ENCODE measurements at places on chromosomes 1 and 21.

GRCh38 chr1:18950401-18951026 lies 6.0 kb downstream of the IFFO2 start:
- no peak for DNase-seq

- DNase-seq, result no peak
Observed at GRCh38 chr21:42320791-42321190, 5.6 kb upstream of the TFF3 start.

GRCh38 chr1:63937461-63938022 lies 163.7 kb downstream of the ROR1 start:
- no peak for DNase-seq

GRCh38 chr1:76371941-76372340 lies 297.4 kb downstream of the ST6GALNAC3 start:
- no peak for DNase-seq

DNA sequence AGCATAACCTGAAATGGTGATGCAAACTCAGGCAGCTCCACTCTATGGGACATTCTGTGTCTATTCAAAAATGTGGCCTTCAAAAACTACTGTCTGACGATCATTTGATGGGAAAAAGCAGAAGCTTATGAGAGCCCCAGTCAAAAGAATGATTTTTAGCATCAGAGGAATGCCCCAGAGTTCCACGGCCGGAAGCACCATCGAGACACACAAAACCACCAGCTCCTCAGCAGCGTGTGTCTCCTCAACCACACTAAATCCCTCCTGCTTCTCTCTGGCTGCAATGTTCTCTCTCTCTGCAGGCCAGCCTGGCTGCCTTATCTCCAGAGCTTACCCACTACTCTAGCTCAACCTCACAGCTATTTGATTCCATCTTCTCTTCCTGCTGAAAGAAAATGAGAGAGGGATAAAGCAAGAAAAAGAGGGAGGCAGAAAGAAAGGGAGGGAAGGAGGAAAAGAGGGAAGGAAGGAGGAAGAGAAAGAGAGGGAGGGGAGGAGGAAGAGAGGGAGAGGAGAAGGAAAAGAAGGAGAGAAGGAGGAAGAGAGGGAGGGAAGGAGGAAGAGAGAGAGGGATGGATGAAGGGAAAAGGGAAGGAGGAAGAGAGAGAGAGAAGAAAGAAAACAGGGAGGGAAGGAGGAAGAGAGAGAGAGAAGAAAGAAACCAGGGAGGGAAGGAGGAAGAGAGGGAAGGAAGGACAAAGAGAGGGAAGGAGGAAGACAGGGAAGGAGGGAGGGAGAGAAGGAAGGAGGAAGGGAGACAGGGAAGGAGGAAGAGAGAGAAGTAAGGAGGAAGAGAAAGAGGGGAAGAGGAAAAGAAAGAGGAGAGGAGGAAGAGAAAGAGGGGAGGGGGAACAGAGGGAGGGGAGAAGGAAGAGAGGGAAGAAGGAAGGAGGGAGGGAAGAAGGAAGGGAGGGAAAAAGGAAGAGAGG lies 33.5 kb upstream of the LAPTM5 start:
- peak; percentile 46 for DNase-seq

- no peak for DNase-seq
Observed at GRCh38 chr1:6599141-6599975, 3.3 kb downstream of the KLHL21 start.

DNA sequence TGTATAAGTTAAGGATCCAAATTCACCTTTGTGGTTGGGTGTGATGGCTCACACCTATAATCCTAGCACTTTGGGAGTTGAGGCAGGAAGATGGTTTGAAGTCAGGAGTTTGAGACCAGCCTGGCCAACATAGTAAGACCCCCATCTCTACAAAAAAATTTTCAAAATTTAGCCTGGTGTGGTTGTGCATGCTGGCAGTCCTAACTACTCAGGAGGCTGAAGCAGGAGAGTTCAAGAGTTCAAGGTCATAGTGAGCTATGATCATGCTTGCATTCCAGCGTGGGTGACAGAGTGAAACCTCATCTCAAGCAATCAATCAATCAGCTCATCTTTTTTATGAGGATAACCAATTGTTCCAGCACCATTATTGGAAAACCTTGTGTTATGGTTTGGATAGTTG lies 16.5 kb upstream of the SLC1A7 start:
- DNase-seq, result no peak

DNA sequence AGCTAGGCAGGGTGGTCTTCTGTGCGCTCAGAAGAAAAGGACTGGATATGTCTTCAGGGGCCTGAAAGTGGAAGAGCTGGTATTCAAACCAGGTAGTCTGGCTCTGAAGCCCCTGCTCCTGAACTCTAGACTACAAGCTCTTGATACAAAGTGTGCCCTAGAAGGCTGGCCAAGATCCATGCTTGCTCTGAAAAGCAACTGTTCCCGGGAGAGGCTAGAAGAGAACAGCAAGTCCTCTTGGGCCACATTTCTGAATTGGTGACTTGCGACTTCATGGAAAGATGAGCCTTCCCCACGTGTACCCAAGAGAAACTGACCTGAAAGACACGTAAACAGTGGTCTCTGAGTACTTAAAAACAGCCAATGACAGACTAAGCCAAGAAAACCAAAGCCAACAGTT lies 123.3 kb upstream of the GRIK3 start:
- no peak for DNase-seq

DNA sequence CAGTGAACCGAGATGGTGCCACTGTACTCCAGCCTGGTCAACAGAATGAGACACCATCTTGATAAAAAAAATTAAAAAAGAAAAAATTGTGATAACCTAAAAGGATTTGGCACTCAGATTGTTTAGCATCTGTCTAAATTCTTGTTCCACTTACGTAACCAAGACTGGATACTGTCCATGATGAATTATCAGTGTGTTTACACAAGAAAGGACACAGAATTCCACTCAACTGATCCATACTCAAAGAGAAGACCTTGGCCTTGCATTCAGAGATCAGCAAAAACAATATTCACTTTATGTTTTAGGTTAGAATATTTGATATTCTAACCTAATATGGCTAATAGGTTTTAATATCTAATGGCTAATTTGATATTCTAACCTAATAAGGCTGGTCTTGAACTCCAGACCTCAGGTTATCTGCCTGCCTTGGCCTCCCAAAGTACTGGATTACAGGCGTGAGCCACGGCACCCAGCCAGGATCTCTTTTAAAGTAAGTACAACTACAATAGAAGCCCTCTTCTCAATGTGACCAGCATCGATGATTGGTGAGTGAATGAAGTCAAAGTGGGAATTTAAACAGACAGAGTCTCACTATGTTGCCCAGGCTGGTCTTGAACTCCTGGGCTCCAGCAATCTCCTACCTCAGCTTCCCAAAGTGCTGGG lies 43.1 kb upstream of the COX20 start:
- DNase-seq, result no peak

DNA sequence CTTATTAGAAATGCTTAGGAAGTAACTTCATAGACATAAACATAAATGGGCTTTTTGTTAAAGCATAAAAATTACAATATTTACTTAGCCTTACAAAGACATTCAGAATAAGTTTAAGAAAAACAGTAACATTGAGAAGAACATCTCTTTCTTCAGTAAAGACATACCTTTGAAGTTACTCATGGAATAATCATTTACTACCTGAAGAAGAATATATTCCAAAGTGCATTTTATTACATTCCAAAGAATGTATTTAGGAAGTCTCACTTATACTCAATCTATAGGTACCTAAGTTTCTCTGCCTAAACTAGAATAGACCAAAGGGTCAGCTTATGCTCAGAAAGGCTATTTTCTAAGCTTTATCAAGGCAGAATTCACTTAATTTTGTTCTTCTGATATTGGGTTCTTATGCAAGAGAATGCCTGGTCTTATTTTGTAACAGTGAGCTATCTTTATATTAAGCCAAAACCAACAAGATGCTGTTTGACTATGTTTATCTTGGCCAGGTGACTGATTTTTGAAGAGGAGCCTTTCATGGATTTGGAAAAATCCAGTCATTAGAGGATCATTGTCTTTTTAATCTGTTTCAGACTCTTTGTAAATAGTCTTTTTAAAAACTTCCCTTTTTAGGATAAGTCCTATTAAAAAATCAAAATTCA lies 110.1 kb downstream of the OLFML2B start:
- DNase-seq, result no peak

DNA sequence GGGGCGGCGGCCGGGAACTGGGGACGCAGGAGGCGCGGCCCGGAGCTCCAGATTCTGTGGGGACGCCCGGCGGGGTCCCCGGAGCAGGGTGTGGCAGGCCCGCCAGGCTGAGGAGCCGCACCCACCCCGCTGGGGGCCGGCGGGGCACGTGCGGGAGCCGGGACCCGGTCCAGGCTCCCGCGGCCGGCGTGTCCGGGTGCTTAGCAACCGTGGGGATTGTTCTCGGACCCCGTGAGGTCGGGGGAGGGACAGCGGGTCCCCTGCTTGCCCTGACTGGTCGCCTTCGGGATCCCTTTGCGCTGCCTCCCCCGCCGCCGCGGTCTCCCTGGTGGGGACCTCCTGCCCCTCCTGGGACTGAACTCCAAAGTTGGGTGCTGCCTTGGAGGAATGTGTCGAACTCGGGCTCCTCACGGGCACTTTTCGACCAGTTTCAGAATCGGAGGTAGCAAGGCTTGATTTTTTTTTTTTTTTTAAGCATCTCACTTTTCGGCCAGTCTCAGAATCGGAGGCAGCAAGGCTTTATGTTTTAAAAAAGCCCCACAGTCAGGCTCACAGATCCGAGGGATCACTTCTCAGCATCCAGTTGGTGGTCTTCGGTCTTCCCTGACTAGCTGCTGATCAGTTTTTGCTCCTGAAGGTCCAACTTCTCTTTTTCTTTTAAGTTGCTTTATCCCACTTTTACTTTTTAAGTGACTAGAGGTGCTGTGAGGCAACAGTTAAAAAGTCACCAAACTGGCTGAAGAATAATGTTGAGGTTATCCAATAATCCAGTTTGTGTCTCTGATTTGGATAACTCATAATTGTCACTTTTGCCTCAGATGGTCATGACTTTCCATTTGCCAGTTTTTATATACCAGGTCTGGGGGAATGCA lies 648 bp downstream of the FAM76A start:
- peak; percentile 63 for DNase-seq

- DNase-seq, result peak; percentile 27
Observed at GRCh38 chr1:247415423-247416361, at the start of gene NLRP3. NLRP3 (plus strand) TSS chr1:247416173; CDS start chr1:247418801, 2,628 bp downstream.

- DNase-seq, result no peak
Observed at GRCh38 chr1:245645406-245645805, 490.6 kb downstream of the KIF26B start.

GRCh38 chr1:3012456-3013291 lies 8.6 kb upstream of the ACTRT2 start:
- DNase-seq, result no peak

DNA sequence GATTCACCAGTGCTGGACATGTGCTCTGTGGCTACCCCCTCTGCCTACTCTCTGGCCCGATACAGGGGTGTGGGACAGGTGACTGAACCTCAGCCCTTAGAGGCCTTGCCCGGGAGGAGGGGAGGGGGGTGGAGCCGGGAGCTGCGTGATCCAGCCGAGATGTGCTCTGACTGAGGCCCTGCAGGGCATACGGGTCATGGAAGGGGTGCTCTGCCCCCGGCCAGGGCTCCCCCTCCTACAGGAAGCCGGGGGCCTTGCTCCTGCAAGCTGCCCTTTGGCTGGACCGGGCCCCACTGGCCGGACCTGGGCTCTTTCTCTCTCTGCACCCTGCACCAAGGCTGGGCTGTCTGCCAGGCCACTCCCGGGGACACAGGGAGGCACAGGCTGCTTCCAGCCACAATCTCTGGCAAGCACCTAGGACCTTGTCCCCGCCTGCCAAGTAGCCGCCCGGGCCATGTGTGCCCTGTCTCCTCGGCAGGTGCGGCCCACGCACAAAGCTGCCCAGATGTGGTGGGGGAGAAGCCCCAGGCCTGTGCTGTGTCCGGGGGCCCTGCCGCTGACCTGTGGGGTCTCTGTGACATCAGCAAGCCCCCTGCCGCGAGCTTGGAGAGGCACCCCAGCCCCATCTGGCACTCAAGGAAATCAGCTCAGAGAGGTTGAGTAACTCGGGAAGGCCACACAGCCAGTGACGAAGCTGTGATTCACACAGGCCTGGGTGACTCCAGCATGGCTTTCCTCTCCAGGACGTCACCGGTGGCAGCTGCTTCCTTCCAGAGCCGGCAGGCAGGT lies 1.5 kb downstream of the SCNN1D start:
- DNase-seq, result no peak

DNA sequence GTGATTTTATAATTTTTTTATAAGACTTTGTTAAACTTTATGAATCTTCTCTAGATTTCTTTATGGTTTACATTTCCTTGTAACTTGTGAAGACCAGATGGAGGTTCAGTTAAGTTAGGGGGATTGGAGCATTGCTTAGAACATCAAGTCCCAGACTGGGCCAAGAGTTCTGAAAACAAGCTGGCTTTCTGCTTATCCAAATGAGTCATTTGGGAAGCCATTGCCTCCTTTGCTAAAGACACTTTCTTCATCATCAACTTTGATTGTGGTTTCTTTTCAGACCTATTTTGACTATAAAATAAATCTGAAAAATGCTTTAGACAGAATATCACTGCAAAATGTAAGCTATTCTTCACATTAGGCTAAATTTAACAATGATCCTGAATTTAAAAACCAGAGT lies 446.8 kb downstream of the USP25 start:
- DNase-seq, result no peak

DNA sequence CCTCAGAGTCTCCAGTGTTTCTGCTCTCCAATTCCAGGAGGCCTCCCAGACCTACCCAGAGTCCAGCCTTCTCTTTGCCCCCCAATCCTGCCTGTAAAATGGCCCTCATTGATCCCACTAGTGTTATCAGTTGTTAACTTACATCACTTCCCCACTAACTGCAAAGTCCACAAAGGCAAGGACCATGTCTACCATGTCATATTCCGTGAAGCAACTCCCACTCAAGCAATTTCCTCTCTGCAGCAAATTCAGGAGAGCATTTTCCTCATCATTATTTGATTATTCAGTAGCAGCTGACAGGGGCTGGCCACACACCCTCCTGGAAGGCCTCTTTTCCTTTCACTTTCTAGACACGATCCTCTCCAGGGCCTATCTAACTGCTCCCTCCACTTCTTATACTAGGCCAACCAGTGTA lies 153.5 kb downstream of the RERE start:
- DNase-seq, result peak; percentile 85

- DNase-seq, result no peak
Observed at GRCh38 chr1:53086491-53087070, 24.6 kb downstream of the PODN start.

GRCh38 chr1:89686520-89686919 lies 53.6 kb downstream of the LRRC8C start:
- DNase-seq, result no peak
